ENCODE measurements at places on chromosomes 12 and 14.
A peak's percentile ranks its signal among the peaks of the same experiment; 100 is the strongest.

DNA sequence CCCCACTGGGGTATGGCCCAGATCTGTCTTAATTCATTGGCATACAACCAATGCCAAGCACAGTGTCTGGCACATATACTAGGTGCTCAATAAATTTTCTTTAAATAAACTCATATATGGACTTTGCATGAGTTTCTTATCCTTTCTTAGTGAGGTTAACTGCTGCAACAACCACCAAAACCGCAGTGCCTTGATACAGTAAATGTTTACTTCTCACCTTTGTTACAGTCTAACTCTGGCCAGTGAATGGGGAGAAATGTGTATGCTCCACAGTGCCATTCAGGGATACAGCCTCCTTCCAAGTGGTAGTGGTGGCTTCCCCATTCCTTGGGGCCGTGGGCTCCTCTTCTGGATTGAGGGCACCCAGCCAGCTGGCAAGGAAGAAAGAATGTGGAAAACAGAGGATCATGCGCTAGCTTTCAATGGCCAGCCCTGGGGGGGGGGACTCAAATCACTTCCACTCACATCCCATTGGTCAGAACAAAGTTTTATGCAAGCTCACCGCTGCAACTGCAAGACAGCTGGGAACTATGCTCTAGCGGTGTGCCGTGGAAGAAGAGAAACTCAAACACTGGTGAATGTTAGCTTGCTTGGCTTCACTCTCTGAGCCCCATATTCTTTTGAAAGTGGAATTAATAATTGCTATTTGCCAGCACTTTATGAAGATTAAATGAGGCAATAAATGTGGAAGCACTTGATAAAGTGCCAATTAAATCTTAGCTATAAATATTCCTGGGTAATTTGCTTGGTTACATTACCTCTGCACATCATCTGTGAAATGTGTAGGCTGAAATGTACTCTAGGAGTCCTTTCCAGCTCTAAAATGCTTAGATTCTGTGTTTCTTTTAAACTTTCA is 51.0 kb upstream of the SOCS2 start:
- no peak for DNase-seq

GRCh38 chr12:88469154-88469553 is 111.1 kb downstream of the KITLG start:
- no peak for DNase-seq

- no peak for DNase-seq
Measured at GRCh38 chr14:50342221-50343078, 30.3 kb downstream of the DMAC2L start.

- no peak for DNase-seq
Measured at GRCh38 chr14:93676416-93676958, 111.8 kb downstream of the PRIMA1 start.

GRCh38 chr12:80811957-80812708 is 95.4 kb downstream of the MYF5 start:
- DNase-seq, result no peak

DNA sequence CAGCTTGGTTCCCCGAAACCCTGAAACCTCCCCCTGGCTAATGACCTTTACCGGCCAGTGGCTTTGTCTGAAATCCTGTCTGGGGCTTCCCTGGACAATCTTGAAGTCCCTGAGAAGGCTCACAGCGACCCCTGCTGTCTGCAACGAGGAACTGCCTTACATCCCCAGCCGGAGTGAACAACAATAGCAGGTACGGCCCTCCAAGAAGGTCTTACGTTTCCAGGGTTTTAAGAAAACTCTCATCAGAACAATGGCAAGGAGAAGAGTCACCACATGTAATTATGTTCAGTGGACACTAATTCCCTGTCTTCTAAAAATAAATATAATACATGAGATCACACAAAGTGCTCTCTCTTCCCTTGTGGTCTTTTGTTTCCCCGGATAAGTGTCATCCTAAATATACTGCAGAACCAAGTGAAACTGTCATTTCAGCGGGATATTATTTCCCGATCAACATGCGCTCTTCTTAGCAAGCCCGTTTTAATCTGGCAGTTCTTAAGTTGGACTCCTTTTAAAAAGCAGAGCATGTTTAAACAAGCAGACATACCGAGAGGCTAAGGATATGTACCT is 53.3 kb downstream of the RBM19 start:
- DNase-seq, result peak; percentile 1

DNA sequence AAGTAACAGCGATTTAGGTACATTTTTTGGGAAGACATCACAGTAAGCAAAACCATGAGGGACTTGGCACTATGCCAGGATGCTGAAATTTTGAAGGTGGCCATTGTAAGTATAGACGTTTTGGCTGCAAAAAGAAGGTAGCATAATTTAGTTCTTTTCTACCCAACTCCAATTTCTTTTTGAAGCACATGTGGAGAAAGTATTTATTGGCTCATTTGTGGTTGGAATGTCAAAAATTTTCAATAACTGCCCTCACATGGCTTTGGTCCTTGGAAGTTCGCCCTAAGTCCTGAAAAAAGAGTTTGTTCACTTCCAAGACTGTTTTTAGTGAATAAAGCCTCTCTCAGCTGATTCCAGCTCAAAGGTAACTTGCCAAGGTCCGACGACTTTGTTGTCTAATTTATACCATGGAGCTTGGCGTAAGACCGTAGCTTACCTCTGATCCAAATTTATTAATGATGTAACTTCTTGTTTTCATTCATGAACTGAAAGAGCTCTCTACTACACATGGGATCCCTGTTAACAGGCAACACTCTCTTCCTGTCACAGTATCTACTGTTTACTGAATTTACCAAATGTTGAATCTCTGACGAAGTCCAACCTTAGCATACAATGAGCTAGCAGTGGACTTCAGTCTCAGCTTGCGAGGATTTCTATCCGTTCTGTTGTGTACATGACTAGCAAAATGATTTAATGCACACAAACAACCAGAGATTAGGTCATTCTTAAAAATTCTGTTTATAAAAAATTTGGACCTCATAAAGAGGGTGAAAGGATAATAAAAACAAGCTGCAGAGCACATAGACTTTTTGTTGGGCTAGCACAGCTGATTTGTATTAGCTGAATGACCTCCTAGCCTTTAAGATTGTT is 49.0 kb downstream of the MSRB3 start:
- DNase-seq, result no peak

DNA sequence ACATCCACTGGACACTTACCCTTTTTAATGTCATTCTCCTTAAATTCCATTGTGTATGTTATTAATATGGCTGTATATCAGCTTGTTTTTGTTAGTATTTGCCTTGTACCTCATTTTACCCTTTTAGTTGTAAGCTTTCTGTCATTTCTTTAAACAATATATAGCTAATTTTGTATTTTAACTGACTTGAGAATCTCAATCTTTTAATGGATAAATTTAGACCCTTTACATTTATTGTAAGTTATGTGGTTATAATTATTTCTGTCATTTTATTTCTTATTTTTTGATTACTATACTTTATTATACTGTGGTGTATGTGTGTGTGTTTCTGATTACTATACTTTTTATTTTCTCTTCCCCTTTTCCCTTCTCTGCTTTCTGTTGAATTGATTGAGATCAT is 159.0 kb upstream of the LHX5 start:
- DNase-seq, result no peak

DNA sequence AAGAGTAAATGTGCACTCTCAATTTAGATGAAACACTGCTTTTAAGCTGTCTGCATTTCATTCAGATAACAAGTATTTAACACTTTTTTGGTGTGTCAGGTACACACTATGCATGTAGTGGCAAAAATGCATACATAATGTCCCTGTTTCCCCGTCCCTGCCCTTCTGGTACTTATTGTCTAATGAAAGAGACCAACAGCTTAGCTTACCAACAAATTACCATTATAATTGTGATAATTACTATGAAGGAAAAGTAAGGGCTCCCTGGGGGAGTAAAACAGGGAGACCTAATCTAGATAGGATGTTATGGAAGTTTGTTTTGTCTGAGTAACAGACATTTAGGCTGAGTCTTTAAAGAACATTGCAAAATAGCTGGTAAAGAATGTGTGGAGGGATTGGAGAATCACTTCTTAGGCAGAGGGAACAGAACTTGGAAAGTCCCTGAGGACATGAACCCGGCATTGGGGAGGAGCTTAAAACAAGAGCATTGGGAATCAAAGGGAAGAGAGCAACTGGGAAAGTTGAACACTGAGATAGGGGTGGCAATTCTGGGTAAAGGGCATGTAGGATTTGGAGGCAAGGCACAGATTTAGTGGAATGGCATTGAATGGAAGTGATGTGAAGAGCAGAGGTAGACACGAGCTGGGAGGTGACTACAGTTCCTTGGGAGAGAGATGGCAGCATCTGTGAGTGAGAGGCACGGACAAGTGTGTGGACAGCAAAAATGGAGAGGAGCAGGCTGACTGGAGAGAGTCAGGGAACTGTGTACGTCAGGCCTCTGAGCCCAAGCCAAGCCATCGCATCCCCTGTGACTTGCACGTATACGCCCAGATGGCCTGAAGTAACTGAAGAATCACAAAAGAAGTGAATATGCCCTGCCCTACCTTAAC is 181.6 kb downstream of the GRIP1 start:
- DNase-seq, result no peak

GRCh38 chr12:121205491-121205890 is 4.4 kb upstream of the P2RX4 start:
- DNase-seq, result no peak

GRCh38 chr12:1217191-1217949 is 226.3 kb downstream of the ERC1 start:
- no peak for DNase-seq

DNA sequence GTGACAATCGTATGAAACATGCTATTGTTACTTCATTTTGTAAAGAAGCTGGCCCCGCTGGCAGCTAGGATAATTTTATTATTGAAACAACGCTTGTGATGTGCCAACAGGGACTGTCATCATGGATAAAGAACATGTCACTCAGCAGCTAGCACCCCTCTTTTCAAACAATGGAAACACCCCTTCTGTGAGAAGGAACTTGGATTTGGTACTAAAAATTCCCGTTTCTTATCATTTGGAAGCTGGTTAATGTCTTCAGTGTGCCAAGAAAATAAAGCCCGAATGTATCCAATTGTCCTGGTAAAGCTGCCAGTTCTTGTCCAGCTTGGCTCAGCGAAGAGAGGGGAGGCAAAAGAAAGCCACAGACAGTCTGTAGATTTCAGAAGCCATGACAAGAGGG is 186.6 kb downstream of the PHLDA1 start:
- DNase-seq, result no peak

DNA sequence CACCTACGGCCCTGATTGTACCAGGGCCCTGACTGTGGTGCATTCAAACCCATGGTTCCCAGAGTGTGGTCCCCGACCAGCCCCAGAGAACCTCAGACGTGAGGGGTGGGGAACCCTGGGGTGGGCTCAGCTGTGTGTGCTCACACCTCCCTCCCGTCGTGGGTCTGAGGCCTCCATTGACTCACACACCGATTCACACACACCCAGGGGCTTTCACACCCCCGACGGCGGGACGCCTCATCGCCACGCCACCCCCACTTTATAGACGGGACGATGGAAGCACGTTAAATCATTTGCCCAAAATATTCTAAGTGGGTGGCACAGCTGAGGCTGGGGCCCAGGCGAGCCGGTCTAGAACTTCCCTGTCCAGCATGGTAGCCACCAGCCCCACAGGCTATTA is 3.4 kb upstream of the FBRSL1 start:
- no peak for DNase-seq
